NCI-H1436 treated with DMSO at 0.1 percent for 48 hours (cell line): ENCODE measurements at places on chromosomes 7 and 10.

- DNase-seq: no peak
Observed at GRCh38 chr7:95886501-95887090, 114.2 kb downstream of the DYNC1I1 start.

- no peak for DNase-seq
Observed at GRCh38 chr7:89908736-89909135, 245.5 kb upstream of the STEAP1 start.

- no peak for DNase-seq
Observed at GRCh38 chr7:29884399-29885272, 78.3 kb downstream of the WIPF3 start.

DNA sequence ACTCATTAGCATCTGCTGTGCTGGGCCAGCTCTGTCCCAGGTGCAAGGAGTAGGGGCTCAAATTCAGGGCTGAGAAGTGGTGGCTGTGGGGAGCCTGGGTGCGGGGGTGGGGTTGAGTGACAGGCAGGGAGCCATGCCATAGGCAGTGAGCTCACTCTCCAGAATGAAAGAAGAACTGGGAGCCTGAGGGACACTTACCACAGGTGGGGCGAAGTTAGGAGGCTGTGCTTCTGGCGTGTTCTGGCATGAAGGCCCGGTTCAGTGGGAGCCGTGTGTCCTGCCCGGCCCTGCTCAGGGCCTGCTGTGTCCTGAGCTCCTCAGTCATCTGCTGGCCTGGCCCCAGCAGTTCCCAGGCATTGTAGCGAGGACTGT is 62.5 kb downstream of the MKI67 start:
- DNase-seq: no peak

GRCh38 chr10:84938117-84938905 is 609.9 kb downstream of the CCSER2 start:
- DNase-seq: no peak

DNA sequence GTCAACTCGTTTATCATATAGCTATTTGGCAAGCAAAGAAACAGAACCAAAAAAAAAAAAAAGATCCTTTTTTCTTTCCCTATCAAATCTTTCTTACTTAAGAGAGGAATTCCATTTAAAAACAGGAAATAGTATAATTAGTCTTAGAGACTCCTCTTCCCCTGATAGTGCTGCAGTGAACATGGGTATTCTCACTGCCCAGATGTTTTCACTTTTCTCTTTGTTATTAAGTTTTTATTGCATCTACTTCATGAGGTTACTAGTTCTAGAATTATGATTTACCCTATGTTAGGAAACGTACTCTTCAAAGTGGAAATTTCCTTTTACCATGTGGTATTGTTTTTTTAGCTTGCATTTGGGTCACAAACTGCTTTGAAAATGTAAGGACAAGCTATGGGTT is 8.5 kb downstream of the CASP2 start:
- no peak for DNase-seq

GRCh38 chr7:102306916-102307677 is 20.4 kb downstream of the SH2B2 start:
- DNase-seq: peak; percentile 21

GRCh38 chr10:45256246-45256645 is 59.2 kb downstream of the OR13A1 start:
- DNase-seq: no peak

GRCh38 chr7:129469930-129470329 is 32.4 kb upstream of the SMKR1 start:
- no peak for DNase-seq
